ENCODE measurements at places on chromosomes 7 and 10.
A peak's percentile ranks its signal among the peaks of the same experiment; 100 is the strongest.

DNA sequence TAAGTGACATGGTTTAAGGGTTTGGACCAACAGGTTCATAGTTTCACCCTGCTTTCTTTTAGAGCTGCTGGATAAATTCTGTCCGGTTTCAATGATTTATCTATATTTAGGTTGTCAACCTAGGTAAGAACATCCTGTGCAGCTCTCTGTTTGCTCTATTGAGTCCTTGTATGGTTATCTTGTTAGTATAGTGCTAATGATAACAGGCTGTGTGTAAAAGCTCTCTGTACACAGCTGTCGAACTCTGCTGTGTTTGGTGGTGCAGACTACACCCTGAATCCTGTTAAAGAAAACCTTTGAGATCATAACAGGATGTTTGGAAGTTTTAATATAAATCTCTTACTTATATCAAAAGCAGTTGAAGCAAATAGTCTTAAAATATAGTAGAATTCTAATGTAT lies 219.2 kb downstream of the SDK1 start:
- no peak for DNase-seq

- DNase-seq = no peak
These were observed 127.9 kb downstream of the ARID5B start for GRCh38 chr10:62029401-62029800.

- peak; percentile 5 for DNase-seq
These were observed 31.6 kb upstream of the ZNF746 start for GRCh38 chr7:149529136-149529718.

GRCh38 chr7:70695795-70696083 lies 436.2 kb upstream of the GALNT17 start:
- peak; percentile 30 for DNase-seq

DNA sequence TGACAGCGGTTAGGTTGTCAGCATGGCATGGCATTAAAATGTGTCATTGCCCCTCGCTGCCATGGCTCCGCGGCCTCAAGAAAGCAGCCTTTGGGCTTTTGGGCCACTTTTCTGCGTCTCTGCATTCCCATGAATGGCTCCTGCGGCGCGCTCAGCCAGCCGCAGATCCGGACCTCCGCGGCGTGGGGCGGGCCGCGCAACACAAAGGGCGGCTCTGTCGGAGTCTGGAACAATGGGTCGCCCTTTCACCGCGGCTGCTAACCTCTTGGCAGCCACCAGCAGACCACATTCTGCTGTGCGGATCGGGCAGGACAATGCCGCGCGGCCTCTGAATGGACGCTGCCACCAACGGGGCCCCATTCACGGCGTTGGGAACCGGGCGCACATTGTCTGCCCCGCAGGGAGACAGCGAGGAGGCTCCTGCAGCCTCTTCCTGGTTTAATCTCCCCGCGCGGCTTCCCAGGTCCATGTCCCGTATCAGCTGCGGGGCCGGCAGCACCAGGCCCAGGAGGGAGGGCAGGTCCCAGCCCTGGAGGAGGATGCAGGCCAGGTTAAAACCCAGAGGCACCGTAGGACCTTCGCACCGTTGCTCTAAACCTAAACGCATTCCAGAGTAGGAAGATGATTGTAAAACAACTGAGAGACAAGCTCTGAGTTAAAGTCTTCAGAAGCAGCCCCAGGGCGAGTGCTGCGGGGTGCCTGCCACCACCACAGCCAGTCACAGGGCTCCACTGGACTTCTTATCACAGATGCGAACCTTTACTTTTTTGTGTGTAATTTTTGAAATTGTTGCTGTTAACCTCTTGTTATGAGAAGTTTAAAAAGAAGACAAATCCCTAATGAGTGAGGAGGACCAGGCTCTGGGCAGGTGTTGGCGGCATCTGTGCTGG lies 71.6 kb downstream of the NKX6-2 start:
- no peak for DNase-seq

- DNase-seq = no peak
These were observed 65.7 kb upstream of the HABP2 start for GRCh38 chr10:113487154-113487553.

DNA sequence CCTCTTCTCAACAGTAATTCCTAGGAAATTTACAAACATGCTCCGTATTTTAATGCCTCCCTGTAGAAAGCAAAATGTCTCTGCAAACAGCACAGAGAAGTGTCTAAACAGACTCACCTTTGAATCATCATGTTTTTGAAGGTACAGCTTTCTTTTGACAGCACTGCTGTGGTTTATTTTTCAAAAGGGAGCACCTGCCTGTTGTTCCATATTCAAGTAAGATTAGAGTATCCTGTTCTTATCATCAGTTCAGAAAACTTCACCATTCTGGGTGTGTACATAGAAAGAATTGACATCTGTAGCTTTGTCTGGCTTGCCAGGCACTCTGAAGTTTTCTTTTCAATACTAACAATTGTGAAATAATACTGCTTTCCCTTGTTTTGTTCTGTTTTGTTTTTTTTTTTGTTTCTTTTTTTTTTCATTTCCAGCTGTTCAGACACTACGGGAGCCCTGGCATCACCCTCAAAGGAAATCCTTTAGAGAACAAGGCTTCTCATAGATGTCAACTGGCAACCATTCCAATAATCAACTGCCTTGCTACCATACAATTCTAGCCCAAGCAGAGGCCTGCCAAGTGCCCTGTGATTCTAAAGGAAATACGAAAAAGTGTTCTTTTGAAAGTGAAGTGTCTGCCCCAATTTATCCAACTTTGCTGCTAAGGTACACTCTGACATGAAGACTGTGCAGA lies 275.9 kb downstream of the PRPF18 start:
- peak; percentile 27 for DNase-seq

GRCh38 chr7:54166419-54166818 lies 375.8 kb upstream of the VSTM2A start:
- no peak for DNase-seq

DNA sequence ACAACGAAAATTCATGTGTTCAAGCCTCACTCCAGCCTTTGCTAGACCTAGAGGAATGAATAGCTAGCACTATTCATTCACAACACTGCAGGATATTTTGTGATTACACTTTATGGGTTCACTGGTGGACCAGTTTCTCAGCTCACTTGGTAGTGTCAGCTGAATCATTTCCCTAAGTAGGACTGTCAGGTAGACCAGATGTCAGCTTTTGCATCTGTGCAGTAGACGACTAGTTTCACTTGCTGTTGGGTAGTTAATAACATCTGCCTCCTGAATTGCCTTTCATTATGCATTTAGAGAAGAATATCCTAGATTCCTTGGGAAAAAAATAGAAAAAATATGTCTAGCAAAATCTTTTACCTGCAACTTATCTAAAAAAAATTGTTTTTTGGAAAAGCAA lies 296.4 kb downstream of the ADARB2 start:
- DNase-seq = no peak

- no peak for DNase-seq
These were observed 47.1 kb downstream of the MTURN start for GRCh38 chr7:30181736-30182522.

DNA sequence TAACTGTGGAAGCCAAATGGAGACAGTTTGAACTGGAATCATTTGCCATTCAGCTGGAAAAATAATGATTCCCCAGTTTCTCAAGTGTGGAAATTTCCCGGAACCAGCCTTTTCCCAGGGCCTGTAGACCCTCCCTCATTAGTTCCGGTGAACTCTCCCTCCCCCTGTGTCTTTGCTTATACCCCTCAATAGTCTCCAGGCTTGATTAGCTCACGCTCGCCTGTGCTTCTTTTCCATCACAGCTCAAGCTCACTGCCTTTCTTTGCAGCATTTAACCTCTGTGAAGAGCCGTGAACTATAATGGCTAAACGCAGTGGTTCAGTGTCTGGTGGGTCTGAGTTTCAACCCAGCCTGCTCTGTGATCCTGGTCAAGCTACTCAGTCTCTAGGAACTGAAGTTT lies 690.8 kb downstream of the INHBA start:
- DNase-seq = no peak

GRCh38 chr7:110307776-110308175 lies 783.2 kb upstream of the LRRN3 start:
- no peak for DNase-seq

DNA sequence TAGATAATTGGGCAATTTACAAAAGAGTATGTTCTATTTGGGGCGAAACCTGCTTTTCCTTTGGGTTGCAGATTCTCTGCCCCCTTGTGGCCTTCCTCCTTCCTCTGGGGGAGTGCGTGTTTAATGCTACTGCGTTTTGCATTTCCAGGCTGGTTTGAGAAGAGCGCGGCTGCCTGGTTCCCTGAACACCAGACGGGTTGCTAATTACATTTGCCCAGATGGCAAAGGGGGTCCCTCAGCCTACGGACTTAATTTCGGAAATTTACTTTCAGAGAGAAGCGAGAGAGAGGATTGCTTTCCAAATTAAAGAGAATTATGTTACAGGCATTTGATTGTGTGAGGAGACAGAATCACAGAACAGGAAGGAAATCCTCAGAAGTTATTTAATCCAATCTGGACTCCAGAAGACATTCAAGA lies 91.9 kb upstream of the JAZF1 start:
- peak; percentile 62 for DNase-seq

DNA sequence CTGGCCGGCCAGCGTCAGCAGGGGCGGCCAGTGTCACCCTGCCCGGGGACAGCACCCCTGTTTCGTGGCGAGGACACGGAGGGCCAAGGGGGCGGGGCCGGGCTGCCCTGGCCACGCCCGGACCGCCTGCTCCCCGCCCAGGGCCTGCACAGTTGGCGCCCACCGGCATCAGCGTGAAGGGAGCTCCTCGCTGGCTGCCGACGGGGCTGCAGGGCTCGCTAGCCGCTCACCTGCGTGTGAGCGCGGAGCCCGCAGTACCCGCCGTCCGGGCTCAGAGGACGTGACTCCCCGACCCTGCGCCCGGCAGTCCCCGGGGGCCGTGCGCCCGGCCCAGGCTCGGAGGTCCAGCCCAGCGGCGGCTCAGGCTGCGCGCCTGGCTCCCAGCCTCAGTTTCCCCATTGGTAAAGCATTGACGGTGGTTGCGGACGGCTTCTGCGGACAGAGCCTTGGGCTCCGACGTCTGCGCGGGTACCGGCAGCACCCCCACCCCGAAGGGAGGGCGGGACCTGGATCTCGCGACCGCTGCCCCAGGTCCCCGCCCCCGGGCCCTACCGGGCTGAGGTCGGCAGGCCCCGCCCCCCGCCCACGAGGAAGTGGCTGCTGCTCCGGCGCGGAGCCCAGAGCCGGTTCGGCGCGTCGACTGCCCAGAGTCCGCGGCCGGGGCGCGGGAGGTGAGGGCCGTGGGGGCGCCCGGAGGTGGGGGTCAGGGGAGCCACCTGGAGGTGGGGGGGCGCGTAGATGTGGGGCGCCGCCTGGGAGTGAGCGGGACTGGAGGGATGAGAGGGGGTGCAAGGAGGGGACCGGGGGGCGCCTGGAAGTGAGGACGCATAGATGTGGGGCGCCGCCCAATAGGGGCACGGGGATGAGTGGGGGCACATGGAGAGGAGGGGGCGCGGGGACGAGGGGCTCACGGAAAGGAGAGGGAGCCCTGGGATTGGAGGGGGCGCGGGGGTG lies at the start of gene ARPC1B:
Gene ARPC1B (plus strand): TSS at position 620 of the 954 bp plus-strand sequence. CDS start 10,985 bp downstream, outside the sequence.
- DNase-seq = peak; percentile 63

DNA sequence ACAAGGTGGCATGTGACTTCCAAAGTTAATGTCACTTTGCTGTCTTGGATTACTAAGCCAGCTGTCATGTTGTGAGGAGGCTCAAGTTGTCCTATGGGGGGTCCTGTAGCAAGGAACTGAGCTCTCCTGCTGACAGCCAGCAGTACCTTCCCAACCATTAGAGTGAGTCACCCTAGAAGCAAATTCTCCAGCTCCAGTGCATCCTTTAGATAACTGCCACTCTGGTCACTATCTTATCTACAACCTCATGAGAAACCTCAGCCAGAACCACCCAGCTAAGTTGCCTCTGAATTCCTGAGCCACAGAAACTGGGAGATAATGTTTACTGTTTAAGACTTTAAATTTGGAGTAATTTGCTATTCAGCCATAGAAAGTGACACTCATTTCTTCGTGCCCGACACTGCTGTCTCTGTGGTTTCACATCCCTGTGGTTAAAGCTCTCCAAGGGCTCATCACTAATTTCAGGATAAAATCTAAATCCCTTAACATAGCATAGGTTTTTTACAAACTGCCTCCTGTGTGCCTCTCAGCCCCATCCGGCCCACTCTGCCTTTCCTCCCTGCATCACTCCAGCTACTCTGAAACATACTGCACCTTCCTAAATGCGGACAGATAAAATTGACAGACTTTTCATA lies 83.5 kb downstream of the PRR15 start:
- no peak for DNase-seq

- no peak for DNase-seq
These were observed 45.7 kb downstream of the PRPF18 start for GRCh38 chr10:13632440-13632839.

- no peak for DNase-seq
These were observed 183.9 kb downstream of the THSD7A start for GRCh38 chr7:11648101-11648500.

- DNase-seq = no peak
These were observed 627.9 kb downstream of the SORCS3 start for GRCh38 chr10:105268961-105269360.

DNA sequence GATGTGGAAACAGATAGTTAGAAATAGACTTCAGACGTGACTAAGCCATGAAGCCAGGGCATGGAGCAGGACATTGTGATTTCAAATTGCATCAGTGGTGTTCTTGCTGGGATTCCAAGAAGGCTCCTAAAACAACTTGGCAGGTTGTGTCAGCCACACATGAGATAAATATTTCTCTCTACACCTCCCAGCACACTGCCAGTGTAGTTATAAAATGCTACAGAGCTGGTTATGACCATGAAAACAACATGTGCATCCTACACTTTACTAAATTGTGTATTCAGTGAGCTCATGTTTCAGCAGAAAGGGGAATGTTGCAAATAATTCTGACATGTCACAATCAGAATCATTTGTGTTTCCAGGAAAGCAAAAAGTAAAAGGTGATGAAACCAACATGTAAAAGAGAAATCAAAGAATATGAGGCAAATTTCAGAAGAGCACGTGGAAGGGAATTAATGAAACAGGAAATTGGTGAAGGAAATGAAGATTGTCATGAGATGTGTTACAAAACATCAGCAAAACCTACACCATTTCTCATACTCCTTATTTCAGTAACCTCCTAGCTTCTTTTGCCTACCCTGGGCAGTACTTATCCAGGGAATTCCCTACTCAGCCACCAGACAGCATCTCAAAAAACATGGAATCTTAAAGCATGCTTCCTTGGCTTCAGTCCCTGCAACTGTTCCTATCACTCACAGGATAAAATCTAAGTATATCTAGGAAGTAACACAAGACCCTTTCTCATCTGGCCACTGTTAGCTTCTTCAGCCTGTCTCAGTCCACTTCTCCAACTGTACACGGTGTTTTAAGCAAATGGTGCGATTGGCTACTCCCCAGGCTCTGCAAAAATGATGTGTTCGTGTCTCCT lies 5.8 kb upstream of the CYP3A7 start:
- DNase-seq = peak; percentile 64

DNA sequence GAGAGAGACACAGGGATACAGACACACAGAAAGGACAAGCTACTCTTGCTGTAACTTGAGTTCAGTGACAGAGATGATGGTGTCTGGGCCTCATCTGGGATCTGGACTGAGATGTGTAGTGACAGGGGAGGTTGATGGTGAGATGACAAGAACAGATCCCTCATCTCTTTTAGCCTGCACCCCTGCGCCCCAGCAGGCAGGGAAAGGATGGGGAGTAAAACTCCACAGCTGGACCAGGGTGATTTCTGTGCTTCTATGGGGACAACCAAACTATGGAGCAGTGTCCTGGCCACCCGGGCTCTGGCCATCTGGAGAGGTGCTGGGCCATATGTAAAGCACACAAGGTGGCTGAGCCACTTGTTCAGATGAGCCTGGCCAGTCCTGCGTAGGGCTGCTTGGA lies 4.5 kb upstream of the LRRC18 start:
- DNase-seq = no peak
